ENCODE measurements at places on chromosomes 6 and 20.

- DNase-seq = no peak
These were observed 43.4 kb downstream of the ZHX3 start for GRCh38 chr20:41274152-41274551.

DNA sequence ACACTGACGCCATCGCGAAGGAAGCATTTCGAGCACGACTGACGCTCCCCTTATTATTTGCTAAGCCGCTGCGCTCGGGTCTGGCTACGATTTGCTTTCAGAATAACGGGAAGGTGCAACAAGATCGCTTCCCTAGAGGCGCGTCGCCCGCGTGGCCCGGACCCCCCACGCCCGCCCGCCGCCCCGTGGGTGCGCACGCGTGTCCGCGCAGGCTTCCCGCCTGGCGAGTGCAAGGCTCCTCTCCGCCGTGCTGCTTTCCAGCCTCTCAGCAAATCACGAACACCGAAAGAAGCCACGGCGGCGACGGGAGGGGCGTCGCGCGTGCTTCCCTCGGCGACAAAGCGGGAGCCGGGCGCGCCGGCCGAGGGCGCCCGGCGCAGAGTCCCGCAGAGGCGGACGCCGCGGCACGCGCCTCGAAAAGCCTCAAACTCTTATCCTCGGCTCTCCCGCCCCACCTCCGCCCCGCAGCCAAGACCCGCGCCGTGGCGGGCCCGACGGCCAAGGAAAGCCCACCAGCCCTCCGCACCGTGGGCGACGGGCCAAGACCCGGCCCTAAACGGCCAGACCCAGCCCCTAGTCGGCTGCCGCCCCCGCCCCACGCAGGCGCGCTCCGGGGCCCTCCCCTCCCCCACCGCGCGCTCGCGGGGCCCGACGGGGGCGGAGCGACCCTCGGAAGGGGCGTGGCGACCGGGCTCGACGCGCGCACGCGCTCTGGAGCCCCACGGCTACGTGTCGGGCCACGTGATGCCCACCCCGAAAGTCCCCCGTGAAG lies 987 bp upstream of the QKI start:
- DNase-seq = peak; percentile 57

GRCh38 chr20:45408646-45409213 lies 641 bp downstream of the DBNDD2 start:
- no peak for DNase-seq

DNA sequence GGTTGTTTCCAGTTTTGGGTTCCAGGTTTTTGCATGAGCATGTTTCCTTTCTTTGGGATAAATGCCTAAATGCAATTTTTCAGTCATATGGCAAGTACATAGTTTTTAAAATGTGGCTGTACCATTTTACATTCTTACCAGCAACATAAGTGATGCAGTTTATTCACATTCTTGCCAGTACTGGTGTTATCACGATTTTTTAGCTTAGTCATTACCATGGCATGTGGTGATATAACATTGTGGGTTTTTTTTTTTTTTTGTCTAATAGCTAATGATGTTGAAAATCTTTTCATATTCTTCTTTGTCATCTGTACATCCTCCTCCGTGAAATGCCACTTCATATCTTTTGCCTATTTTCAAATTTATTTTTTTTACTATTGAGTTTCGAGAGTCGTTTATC lies 2.9 kb upstream of the TDRD6 start:
- DNase-seq = no peak

GRCh38 chr20:63327231-63327745 lies 33.9 kb downstream of the CHRNA4 start:
- no peak for DNase-seq

DNA sequence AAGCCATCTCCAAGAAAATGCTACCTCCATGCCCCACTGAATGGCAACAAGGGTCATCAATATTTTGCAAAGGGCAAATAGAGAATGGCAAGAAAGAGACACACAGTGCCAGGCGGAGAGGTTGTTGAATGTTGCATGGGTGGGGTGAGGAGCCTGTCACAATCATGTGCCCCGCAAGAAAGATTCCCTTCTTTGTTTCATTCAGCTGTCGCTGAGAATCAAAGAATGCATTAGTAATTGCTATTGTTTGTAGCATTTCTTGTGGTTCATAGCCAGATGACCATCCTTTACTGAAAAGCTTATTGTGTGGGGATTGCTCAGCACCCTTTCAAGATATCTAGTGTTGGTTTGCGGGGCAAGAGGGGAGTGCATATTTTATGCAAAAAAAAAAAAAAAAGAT lies 166.5 kb upstream of the QKI start:
- DNase-seq = no peak

- no peak for DNase-seq
These were observed 7.5 kb downstream of the PABPC1L start for GRCh38 chr20:44917399-44917798.

GRCh38 chr6:127301199-127301700 lies 34.6 kb downstream of the RNF146 start:
- DNase-seq = no peak

GRCh38 chr6:75481394-75481793 lies 12.2 kb downstream of the FILIP1 start:
- no peak for DNase-seq

DNA sequence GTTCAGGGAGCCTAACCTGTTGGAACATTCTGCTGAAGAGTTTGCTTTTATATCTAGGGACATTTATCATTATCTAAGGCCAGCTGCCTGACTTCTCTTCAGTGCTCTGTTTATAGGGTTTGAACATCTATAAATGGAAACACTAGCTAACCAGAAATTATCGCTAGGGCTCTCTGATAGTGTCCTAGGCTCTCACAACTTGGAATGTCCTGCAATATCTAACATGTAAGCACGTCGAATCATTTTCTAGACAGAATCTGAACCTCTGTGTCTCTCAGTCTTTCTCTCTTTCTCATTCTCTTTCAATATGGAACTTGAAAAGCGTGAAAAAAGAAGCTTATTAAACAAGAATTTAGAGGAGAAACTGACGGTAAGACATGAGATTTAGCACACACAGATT lies 92.5 kb upstream of the MLIP start:
- no peak for DNase-seq

All from brain pericyte (primary cell).